ENCODE measurements at places on chromosomes 13 and 19.

DNA sequence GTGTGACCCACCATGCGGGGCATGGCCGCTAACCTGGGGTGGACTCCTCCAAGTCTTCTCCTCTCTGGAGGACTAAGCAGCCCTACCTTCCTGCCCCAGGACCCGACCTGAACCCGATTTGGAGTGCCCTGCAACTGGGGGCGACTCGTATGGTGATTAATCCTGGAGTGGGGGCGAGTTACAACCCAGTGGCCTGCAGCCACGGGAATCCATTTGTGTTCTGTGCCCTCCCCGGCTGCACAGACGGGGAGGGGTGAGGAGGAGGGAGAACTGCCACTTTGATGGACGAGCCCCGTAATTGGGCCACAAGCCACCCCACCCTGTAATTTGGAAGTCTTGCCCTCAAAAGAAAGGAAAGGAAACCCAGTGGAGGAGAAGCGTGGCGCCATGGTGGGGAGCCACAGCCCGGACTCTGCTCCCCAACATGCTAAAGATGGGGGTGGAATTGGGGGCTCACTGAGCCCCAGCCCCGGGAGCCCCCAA is 18.0 kb downstream of the PRR36 start:
- DNase-seq: no peak

DNA sequence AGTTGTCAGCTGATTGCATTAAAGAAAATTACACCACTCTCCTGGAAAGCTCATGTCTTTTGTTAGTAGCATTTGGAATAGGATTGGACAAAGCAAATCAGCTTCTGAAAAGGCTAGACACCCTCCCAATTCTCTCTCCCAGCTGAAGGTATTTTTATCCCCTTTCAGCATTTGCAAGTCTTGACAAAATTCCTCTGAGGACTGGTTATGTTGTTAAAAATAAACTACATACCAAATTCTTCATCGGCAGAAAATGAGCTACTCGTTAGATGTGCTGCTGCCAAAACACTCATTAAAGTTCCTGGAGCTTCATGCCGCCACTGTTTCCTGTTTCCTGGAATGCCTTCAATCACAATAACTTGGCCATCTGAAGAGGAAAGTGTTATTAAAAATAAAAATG is 37.1 kb downstream of the UTP14C start:
- DNase-seq: no peak

DNA sequence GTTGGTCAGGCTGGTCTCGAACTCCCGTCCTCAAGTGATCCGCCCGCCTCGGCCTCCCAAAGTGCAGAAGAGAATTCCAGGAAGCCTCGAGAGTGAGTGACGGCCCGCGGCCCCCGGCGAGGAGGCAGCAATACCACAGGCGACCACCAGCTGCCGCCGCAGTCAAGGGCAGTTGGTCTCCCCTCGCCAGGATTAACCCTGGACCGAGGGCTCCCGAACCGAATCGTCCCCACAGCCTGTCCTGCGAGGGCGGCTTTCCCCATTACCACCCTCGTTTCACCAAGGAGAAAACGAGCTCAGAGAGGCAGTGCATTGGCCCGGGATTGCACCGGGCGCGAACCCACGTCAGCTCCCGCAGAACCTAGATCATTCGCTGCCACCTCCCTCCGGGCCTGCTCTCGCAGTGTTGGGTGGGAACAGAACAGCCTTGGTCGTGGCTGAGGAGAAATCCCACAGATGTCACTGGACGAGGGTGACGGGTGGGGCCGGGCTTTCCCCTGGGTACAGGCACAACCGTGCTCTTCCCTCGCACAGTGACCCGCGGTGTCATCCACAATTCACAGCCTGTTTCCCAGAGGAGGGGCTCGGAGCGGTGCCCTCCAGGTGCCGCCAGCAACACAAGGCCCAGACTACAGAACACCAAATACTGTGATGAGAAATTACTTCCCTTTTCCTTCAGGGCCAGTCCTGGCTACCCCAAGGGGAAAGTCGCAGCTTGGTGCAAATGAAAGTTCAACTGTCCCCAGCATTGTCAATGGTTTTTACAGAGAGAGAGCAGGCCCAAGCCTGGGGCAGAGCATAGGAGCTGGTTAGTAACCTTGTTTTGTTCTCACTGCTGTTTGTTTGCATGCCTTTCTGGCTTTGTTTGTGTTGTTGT is 24.8 kb downstream of the C2CD4C start:
- DNase-seq: no peak

DNA sequence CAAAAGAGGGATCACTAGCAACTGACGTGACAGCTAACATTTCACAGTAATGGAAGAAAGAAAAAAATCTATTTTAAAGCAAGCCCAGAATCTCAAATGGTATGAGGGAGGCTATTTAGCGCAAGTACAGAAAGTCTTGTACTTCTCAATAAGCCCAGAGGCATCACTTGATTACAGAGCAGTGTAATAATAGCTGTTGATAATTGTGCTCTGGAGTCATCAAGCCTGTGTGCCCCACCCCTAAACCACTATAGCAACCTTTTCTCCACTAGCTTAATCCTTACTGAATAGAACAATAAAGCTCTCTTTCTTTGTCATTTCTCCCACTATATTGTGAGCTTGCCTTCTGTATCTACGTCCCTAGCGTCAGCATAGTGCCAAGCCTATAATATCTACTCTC is 56.6 kb downstream of the FREM2 start:
- no peak for DNase-seq

GRCh38 chr19:51002089-51002532 is 707 bp upstream of the KLK8 start:
- DNase-seq: no peak

DNA sequence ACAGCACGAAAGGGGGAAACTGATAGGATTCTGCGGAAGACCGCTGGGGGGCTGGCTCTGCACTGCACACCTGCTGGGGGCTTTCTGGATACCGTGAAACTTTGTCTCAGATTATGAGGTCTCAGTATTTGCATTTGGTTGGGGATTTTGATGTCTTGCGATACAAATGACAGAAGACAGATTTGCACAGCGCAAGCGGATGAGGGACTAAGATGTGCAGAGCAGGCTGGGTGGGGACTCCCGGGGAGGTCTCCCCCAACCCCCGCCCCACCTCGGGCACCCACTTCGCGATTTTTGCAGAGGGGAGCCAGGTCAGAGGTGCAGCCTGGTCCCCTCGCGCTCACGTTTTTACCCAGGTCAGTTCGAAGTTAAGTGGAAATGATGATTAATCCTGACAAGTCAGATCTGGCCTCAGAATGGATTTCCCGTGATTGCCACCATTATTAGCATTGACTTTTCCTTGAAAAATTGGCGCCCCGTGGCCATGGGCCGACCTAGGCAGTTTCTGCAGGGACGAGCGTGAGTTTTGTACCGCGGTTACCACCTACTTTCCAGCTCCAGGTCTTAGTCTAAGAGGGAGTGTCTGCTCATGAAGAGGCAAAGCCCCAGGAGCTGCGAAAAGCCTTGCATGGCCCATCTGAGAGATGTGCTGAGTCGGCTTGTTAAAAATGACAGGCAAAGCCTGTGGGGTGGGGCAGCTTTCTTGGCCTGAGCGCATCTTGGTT is 1.3 kb upstream of the GJB2 start:
- no peak for DNase-seq

DNA sequence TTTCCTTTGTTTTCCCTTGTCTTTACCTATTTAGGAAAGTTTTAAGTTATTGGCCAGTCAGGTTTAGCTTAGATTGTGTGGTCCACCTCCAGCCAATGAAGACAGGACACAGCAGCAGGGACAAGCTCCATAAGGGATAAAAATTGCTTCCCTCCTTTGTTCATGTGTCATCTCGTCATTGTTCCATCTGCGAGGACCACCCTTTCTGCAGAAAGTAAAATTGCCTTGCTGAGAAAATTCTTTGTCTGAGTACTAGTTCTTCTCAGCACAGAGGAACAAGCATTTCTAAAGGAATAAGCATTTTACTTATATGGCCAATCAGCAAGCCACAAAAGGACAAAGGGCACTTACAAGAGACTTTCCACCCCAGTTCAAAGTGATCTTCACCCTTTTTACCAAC is 11.4 kb downstream of the ZNF560 start:
- no peak for DNase-seq

DNA sequence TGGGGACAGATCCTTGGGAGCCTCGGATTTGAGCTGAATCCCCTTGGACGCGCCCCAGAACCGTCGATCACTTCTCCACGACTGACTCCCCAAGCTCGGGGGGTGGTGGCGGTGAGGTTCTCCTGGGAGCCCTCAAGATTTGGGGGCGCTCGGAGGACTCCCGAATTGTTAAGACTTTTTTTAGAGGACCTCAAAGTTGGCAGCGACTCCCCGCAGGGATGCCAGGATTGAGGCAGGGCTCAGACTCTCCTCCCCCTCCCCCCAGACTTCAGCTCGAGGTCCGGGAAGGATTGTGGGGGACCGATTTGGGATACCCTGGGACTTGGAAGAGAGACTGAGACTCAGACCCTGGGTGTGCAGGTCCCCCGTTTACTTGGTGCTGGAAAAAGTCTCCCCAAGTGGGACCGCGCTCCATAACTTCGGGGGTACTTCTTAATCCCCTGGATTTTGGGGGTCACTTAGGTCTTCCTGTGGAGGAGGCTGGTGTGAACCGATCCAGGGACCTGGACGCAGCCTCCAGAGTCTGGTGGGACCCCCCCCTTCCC is 665 bp downstream of the VASP start:
- no peak for DNase-seq

- peak; percentile 45 for DNase-seq
These were observed 11.1 kb downstream of the PDE4A start for GRCh38 chr19:10431254-10431942.

- no peak for DNase-seq
These were observed 393.5 kb downstream of the KLF12 start for GRCh38 chr13:73740666-73741065.

DNA sequence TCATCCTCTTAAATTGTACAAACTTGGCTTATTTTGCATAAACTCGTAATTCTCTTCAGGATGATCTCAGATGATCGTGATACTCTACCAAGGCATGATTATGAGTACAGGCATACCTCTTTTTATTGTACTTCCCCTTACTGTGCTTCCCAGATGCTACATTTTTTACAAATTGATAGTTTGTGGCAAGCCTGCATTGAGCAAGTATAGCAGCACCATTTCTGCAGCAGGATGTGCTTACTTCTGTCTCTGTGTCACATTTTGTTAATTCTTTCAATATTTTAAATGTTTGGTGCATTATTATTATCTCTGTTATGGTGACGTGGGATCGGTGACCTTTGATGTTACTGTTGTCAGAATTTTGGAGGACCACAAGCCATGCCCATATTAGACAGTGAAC is 752.3 kb downstream of the PCDH9 start:
- DNase-seq: no peak

DNA sequence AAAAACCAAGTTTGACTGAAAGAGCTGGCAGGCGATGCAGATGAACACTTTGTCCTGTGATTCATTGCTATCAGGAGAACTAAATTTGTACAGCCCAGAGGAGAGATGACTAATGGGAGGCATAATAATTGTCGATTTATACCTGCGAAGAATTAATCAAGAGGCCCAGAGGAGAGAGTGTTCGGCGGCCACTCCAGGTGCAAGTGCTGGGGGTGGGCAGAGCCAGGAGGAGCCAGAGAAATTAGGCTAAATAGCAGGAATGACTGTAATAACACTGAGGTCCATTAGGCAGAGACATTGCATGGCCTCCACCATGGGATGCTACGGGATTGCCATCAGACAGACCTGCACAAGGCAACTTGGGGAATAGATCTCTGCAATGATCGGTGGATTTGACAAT is 107.7 kb upstream of the UQCRFS1 start:
- DNase-seq: no peak

DNA sequence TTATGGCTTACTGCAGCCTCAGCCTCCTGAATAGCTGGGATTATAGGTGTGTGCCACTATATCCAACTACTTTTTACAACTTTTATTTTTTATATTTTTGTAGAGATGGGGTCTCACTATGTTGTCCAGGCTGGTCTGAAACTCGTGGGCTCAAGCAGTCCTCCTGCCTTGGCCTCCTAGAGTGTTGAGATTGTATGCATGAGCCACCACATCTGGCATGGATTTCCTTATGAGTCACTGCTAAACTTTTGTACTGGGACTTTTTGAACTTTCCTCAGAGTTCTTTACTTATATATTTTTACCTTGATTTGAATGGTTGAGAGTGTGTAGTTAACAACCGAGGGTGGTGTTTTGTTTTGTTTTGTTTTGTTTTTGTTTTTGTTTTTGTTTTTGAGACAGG is 33.4 kb downstream of the DNAJC3 start:
- no peak for DNase-seq

DNA sequence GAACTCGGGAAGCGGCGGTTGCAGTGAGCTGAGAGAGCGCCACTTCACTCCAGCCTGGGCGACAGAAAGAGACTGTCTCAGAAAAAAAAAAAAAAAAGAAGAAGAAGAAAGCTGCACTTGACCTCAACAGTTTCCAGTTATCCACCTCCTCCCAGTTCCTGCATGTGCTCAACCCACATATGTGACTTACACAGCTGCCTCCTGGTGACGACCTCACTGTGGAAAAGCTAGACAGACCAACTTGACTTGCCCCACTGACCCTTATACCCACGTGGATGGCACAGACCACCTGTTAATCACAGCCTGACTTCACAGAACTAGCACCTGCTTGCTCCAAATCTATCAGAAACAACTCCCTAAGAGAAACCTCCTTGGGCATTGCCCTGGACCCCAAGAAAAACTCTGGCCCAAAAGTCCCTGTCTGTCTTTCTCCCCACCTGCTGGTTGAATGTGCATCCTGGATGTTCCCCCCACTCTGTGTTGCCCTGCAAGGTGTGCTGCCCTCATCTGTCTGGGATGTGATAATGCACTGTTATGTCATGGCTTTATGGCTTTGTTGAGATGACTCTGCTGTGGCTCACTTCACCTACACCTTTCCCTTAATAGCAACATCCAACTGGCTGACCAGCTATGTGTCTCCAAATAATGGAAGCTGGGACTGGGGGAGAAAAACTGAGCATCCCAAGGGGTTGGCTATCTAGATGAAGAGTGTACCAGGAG is 2.8 kb downstream of the ZNF20 start:
- DNase-seq: peak; percentile 28

DNA sequence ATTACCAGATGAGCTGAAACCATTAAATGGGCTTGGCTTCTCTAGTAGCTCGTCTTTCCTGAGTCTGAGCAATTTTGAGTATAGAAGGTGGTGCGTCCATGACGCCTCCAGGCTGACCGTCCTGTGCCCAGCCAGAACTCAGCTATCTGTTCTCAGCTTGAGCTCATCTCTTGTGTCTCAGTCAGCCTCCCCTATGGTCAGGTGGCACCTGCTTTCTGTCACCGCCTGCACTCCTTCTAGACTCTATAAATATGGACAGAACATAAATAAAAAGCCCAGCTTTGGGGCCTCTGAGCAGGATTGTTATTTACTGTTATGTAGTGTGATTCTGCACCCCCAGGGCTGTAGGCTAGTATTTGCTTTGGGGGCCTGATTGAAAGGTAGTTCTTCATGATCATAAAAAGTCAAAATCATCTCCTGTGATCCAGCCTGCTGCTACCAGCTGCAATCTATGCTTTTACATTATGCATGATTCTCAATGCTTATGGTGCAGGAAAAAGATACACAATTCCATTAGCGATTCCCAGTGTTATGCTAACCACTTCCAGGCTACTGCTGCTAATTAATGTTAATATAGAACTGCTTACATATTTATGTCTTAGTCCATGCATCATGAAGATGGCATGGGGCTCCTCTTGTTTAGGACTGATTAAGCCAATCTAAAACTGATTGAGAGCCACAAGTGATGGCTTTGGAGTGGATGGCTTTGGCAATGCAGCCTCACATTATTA is 72.5 kb upstream of the TMTC4 start:
- no peak for DNase-seq

- no peak for DNase-seq
These were observed 9.8 kb downstream of the MED26 start for GRCh38 chr19:16618248-16618647.

- no peak for DNase-seq
These were observed 166.4 kb downstream of the MYO16 start for GRCh38 chr13:108795841-108796240.

GRCh38 chr19:54255105-54255775 is 1.8 kb downstream of the LILRB5 start:
- DNase-seq: no peak

- DNase-seq: no peak
These were observed 71.0 kb downstream of the ITGBL1 start for GRCh38 chr13:101523154-101524131.

Data from stimulated activated naive CD4-positive, alpha-beta T cell treated with Interleukin-2 at 50 U/mL for 16 hours (primary cell).